GM04503 (cell line): ENCODE measurements at places on chromosomes 2 and 18.

- DNase-seq, result no peak
Observed at GRCh38 chr2:57370882-57371585, 675.6 kb upstream of the VRK2 start.

DNA sequence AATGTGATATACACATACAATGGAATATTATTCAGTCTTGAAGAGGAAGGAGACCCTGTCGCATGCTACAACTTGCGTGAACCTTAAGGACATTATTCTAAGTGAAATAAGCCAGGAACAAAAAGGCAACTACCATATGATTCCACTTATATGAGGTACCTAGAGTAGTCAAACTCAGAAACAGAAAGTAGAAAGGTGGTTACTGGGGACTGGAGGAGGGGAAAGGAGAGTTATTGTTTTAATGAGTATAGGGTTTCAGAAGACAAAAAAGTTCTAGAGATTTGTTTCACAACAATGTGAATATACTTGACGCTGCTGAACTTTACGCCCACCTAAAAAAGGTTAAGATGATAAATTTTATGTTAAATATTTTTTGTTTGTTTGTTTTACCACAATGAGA, 47.0 kb downstream of the CXCR4 start:
- no peak for DNase-seq

GRCh38 chr2:44572196-44572900, 210.6 kb downstream of the CAMKMT start:
- no peak for DNase-seq

DNA sequence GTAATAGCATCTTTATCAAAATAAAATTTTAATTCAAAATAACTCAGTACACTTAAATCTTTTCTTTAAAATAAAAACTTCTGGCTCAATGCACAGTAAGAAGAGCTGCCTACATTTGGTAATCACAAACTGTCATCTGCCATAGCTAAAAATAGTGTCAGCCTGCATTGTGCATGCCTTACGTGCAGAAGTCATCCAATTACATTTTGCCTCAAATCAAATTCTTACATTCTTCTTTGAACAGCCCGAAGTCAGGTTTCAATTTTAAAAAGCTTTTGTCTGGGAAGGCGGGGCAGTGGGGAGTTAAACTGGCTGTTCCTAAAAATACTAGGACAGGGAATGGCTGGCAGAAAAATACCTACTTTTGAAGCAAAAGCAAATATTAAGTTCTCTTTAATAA, 51.1 kb downstream of the RTN4 start:
- peak; percentile 42 for DNase-seq

DNA sequence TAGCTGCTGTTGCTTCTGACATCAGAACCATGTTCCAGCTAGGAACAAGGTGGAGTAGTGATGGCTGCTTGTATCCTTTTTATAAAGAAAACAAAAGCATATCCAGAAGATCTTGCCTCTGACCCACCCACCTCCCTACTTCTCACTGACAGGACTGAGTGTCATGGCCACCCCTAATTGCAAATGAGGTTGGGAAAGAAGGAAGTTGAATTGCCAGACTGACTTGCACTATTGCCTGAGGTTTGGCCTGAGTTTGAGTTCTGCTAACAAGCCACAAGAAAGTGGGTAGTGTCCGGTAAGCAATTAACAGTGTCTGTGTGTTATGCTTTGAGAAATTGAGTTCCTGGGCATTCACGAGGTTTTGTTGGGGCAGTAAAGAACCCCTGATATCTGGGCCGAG, 22.8 kb downstream of the SGPP2 start:
- DNase-seq, result no peak

DNA sequence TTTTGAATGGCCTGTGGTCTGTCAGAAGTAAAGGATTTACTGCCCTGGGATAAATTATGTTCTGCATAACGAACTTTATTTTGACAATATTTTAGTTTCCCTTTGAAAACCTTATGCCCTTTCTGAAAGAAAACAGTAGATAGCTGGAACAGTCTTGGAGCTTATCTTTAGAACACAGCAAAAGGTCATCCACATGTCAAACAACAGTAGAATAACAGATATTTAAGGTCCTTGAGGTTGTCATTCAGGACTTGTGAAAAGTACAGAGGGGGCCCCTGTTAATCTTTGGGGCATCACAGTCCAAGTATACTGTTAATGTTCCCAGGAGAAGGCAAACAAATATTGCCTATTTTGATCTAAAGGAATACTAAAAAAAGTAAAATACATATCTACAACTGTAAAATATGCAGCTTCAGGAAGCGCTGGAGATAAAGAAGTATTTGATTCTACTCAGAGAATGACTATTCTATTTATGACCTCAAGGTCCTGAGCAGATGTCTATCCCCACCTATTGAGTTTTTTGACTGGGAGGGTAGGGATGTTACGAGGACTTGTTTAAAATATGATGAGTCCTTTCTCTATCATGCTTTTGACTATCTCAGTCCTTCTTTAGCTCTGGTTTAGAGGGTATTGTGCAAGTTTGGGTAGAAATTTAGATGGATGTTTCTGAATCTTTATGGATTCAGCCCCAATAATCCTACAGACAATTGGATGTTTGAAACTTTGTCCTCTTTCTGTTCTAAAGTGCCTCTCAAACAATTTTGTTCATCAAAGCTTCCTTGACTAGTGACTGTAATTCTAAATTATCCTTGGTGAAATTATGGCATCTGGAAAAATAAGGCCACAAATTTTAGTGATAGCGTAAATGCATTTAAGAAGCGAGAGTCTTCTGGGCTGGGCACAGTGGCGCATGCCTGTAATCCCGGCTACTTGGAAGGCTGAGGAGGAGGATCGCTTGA, 25.1 kb upstream of the TMEM214 start:
- no peak for DNase-seq

GRCh38 chr18:10284540-10285282, 169.7 kb upstream of the APCDD1 start:
- no peak for DNase-seq

GRCh38 chr18:7725897-7726296, 158.8 kb downstream of the PTPRM start:
- DNase-seq, result no peak

GRCh38 chr2:30770816-30771576, 36.2 kb downstream of the CAPN13 start:
- DNase-seq, result no peak

- DNase-seq, result no peak
Observed at GRCh38 chr2:50723286-50723938, 308.5 kb downstream of the NRXN1 start.

DNA sequence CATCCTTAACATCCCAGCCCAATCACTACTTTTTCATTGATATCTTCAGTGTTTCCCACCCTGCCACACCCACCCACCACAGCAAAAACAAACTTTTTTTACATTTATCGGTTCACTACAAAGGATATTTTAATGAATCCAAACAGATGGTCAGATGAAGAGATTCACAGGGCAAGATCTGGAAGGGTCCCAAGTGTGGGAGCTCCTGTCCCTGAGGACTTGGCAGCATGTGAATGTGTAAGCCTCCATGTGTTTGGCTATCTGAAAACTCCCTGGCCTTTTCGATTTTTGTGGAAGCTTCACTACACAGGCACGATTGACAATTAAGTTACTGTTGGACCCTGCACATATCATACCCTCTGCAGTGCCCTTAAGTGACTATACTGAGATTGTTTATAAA, 48.1 kb upstream of the CRIM1 start:
- no peak for DNase-seq

GRCh38 chr2:157732596-157732995, 103.9 kb upstream of the ACVR1C start:
- peak; percentile 32 for DNase-seq

DNA sequence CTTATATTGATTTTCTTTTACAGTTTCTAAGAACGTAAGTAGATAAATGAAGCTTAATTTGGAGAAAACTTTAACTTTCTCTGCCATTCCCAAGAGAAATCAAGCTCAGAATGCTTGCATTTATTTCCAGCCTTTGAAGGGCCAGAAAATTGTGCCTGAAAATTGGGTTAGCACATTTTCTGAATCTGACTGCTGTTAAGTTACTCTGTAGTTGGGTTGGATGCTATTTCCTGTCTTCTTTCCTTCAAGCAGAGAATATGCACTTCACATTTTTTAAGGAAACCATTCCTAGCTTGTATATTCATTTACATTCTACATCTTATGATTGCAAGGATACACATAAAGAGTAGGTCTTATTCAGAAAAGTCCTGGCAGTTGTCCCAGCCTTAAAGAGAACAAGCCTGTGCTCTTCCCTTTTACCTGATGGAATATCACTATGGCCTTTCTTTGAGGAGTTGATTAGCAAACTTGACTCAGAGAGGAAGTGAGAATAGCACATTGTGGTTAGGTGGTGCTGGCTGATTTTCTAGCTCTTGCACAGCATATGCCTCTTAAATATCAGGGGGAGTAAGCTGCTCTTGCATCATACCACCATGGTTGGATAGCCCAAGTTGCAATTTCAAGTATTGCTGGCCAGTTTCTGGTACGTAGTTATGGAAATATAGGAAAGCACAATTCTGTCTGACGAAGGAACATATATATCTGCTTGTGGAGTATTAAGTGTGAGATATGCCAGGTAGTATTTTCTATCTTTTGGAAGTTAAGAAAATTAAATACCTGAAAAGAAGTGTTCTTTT, 133.7 kb downstream of the COMMD1 start:
- peak; percentile 3 for DNase-seq

DNA sequence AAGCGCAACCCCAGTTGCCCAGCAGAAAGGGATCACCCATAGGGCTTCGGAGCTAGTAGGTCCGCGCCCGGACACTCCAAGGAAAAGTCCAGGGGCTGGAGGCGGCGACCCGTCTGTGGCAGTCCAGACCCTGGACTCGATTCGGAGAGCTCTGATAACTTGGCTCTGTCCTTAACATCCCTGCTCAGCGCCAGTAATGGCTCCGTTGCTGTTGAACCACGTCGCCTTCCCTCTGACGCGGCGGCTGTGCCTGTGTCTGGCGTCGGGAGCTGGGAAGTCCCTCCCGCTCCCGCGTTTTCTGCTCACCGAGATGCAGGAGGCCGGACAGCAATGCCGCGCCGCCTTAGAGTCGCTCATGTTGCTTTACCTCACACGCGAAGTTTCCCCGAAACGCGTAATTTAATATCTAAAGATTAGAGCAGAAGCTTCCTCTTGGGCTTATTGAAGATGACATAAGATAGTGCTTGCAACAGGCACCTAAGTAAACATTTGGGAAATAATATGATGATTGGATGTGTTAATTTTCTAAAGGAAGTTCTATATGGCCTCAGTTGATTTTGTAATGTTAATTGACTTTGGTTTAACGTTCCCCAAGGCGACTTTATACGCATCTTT, 1.3 kb upstream of the ZBTB14 start:
- no peak for DNase-seq

- DNase-seq, result peak; percentile 51
Observed at GRCh38 chr18:13382366-13382953, 163.9 kb downstream of the LDLRAD4 start.

DNA sequence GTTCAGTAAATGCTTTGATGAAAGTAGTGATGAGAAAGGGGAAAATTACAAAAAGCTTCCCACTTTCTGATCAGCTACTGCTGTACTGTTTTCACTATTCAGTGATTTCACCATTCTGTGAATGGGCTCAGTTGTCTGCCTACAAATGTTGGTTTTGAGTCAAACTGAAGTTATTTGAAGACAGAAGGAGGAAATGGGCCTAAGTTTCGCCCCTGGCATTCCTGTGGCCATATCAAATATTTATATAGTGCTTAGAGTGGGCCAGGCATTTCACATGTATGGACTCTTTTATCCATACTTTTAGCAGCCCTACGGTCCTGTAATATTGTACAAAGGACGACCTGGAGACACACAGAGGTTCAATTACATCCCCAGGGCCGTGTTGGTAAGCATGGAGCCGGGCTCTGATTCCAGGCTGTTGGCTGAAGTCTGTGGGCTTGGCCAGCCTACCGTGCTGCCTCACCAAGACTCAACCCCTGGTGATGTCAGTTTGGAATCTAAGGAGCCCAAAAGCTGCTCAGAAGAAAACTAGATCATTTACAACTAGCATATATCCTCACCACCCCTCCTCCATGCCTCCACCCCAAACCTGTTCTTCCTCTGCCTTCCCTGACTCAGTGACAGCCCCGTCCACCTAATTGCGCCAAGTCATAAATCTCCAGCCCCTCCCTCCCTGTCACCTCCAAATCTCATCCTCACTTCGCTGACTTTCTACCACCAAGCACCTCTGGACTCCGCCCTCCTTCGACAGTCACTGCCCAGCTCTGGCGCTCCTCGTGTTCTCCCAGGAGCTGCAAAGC, 10.1 kb upstream of the GRHL1 start:
- peak; percentile 49 for DNase-seq
